RKO (cell line): ENCODE measurements at places on chromosomes 5 and 9.
A peak's percentile ranks its signal among the peaks of the same experiment; 100 is the strongest.

DNA sequence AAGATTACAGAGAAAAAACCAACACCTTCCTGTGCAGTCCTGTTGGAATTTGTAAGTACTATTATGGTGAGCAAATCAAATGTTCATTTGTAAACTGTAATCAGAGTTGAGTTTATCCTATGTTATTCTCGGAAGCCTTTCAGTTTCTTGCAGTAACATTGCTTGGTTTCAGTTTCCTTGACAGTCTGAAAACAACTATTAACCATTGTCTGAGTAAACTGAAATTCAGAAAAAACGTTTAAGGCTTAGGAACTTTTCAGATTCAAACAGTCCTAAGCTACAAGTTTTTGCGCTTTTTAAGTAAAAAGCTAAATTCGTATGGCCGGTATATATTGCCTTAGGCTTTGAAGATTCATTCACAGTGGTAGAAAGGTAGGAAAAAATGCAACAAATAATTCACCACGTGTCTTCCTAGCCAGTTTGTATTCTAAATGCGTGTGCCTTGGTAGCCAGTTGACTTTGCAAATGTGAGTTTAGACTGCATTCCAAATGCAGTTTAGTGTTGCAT is 2.5 kb downstream of the GPBP1 start:
- DNase-seq: peak; percentile 58

DNA sequence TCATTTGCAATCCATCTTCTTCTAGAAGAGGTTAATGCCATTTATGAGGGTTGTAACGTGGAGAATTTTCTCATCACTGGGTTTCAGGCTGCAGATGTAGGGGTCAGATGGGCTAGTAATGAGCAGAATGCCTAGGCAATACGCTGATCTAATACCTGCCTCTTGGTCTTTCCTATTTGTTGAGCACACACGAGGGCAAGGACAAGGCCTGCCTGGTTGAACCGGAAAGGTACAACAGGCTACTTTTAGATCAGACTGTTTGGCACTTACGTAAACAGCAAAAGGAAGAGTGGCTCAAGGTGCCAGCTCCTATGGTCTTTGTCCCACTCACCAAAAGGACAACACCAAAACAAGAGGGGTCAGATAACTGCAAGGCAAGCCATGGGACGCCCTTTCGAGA is 24.0 kb upstream of the GNE start:
- DNase-seq: no peak

DNA sequence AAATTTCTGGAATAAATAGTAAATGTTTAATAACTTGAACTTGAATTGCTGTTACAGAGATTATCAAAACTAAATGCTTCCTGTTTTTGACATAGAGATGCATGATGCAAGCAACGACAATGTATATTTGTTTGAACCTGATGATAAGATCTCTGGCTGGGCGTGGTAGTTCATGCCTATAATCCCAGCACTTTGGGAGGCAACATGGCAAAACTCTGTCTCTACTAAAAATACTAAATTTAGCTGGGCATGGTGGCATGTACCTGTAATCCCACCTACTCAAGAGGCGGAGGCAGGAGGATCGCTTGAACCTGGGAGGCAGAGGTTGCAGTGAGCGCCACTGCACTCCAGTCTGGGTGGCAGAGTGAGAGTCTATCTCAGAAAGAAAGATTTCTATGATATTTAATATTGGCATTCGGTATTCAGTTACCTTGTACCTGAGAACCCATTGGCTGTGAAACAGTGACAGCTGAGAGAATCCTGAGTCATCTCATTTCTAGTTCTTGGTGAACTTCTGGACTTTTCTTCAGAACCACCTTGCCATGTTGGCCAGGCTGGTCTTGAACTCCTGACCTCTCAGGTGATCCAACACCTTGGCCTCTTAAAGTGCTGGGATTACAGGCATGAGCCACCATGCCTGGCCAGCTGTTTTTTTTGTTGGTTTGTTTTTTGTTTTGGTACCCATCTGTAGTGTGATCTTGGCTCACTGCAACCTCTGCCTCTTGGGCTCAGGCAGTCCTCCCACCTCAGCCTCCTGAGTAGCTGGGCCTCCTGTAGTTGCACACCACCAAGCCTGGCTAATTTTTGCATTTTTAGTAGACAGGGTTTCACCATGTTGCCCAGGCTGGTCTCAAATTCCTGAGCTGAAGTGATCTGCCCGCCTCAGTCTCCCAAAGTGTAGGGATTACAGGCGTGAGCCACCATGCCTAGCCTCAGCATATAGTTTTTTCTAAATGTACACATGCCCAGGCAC is 10.0 kb upstream of the FGF18 start:
- DNase-seq: no peak

- DNase-seq: no peak
These were observed 214.1 kb downstream of the HSPA4 start for GRCh38 chr5:133265720-133266526.
